ENCODE measurements at places on chromosomes 7 and 10. TPM values are rescaled to one million over a fixed set of nuclear protein-coding genes. Genes with fewer than 3 reads are reported as not detected.

The TMEM236 gene
- total RNA-seq: 0.08 TPM

The PKD1L1 gene
- total RNA-seq: 0.17 TPM

The COBL gene
- total RNA-seq: not detected

The SLC13A1 gene
- total RNA-seq: not detected

The DGKI gene
- total RNA-seq: not detected

The ITPRID1 gene
- not detected for total RNA-seq

GRCh38 chr7:93856323-93856722 lies 34.2 kb downstream of the TFPI2 start:
- H3K36me3 ChIP-seq: no peaks in the 10 kb centered on the region
- no peak overlapping the region for H3K27ac ChIP-seq
- no peak overlapping the region for H3K4me3 ChIP-seq
- DNase-seq: no peak
- H3K4me1 ChIP-seq: no peaks in the 10 kb centered on the region

- H3K36me3 ChIP-seq: peaks cover 43% of the 10 kb centered on the region
- no peaks in the 10 kb centered on the region for H3K27me3 ChIP-seq
- peak overlapping the region; percentile 95 for H3K4me3 ChIP-seq
- peaks cover 49% of the 10 kb centered on the region for H3K4me1 ChIP-seq
Observed at GRCh38 chr7:150451833-150452461, 1.5 kb downstream of the GIMAP8 start.

DNA sequence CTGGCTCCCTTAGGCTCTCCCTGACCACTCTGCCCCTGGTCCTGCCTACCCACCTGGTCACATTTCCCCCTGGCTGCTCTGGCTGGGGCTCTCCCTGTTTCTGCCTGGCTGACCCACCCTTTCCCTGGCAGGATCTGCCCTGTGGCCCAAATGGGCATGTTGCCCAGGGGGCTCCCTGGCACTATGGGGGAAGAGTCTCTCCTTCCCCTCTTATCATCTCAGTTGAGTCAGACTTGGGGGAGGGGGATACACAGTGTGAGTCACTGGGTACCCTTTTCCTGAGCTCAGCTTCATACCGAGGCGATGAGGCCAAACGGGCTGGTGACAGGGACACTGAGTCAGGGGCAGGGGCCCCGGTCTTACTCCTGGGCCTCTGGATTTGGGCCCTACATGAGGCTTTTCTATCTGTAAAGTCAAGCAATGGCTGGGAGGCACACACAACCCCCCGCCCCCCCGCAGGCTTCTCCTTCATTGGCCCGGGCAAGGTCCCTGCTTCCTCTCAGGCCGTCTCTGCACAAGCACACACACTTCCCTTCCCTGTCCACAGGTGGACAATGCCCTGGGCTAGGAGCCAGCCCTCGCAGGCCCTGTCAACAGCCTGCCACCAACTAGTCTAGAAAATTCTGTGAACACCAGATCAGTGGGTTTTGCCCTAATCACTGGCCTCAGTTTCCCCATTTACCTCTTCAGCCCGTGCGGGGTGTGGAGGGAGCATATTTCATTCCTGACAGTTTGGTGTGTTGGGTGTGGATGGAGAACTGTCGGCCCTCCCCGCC lies 627 bp upstream of the FLNC start:
- H3K4me1 ChIP-seq: peaks cover 6% of the 10 kb centered on the region
- no peak overlapping the region for H3K27ac ChIP-seq
- H3K4me3 ChIP-seq: peak overlapping the region; percentile 63

DNA sequence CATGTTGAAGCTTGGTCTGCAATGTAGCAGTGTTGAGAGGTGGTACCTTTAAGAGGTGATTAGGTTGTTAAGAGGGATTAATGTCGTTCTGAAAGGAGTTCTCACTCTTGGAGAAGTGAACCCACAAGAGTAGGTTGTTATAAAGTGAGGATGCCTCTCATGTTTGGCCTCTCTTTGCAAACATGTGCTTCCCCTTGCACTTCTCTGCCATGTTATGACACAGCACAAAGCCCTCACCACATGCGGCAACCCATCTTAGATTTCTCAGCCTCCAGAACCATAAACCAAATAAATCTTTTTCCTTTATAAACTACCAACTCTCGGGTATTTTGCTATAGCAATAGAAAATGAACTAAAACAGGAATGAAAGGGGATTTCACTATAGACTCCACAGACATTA lies 66.3 kb downstream of the KMT2C start:
- peaks cover 31% of the 10 kb centered on the region for H3K36me3 ChIP-seq
- no peak overlapping the region for H3K27ac ChIP-seq
- H3K4me3 ChIP-seq: no peak overlapping the region
- no peaks in the 10 kb centered on the region for H3K27me3 ChIP-seq
- DNase-seq: no peak

GRCh38 chr10:33952692-33953360 lies 618.4 kb upstream of the NRP1 start:
- DNase-seq: no peak
- H3K36me3 ChIP-seq: no peaks in the 10 kb centered on the region
- H3K27me3 ChIP-seq: peaks cover 2% of the 10 kb centered on the region
- no peak overlapping the region for H3K27ac ChIP-seq
- no peak overlapping the region for H3K4me3 ChIP-seq
- H3K4me1 ChIP-seq: no peaks in the 10 kb centered on the region

DNA sequence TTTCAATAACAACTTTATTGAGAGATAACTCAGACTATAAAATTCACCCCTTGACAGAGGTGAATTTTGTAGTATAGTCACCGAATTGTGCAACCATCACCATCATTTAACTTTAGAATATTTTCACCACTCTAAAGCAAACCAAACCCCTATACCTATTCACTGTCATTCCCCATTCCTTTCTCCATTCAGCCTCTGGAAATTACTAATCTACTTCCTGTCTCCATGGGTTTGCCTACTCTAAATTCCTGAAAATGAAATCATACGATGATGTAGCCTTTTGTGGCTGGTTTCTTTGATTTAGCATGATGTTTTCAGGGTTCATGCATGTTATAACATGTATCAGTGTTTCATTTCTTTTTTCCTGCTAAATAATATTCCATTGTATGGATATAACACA lies 15.6 kb upstream of the LMTK2 start:
- no peak overlapping the region for H3K27ac ChIP-seq
- no peak for DNase-seq
- H3K36me3 ChIP-seq: no peaks in the 10 kb centered on the region
- H3K27me3 ChIP-seq: peaks cover 15% of the 10 kb centered on the region
- H3K4me3 ChIP-seq: no peak overlapping the region

DNA sequence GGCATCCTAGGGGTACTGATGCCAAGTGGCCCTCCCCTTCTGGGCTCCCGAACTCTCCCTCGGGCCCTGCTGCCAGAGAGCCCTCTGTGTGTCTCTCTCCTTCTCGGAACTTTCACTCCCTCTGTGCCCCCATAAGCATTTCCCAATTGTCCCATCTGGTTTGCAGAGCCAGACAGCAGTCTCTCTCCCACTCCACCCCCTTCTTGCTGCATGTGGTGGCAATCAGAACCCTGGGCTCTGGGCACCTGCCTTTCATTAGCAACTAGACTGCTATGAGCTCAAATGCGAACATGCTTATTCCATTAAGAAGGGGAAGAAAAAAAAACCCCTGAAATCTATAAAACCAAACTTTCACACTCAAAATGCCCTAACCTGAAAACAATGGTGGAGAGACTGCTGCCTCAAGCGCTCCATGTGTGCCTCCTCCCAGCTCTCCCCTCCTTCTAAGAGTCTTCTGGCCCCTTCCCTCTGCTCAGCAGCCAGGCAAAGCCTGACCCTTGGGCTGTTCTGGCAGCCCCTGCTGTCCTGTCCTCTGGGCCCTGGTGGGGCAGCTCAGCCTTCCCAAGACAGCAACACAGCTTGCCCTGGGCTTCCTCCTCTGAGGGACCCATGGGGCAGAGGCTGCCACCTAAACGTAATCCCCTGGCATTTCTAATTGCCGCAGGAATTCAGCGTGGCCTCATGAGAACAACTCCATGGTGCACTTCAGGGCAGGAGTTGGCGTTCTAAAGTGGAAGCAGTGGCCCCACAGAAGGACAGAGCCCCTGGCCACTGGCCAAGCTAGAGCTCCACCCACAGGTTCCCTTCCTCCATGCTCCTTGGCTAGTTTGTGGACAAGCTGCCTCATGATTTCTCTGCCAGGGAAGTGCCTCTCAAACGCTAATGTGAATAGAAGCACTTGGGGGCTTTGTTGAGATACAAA lies 415.4 kb downstream of the PLXNA4 start:
- peaks cover 6% of the 10 kb centered on the region for H3K27me3 ChIP-seq
- no peaks in the 10 kb centered on the region for H3K4me1 ChIP-seq
- H3K36me3 ChIP-seq: peaks cover 2% of the 10 kb centered on the region
- no peak for DNase-seq

- DNase-seq: no peak
- H3K27me3 ChIP-seq: no peaks in the 10 kb centered on the region
- H3K4me1 ChIP-seq: no peaks in the 10 kb centered on the region
- no peak overlapping the region for H3K27ac ChIP-seq
- H3K4me3 ChIP-seq: no peak overlapping the region
- no peaks in the 10 kb centered on the region for H3K36me3 ChIP-seq
Observed at GRCh38 chr10:37789590-37789989, 67.8 kb downstream of the ZNF248 start.

- H3K4me3 ChIP-seq: no peak overlapping the region
- H3K27ac ChIP-seq: no peak overlapping the region
- H3K36me3 ChIP-seq: no peaks in the 10 kb centered on the region
Observed at GRCh38 chr10:23405540-23405939, 33.3 kb upstream of the OTUD1 start.

- H3K4me1 ChIP-seq: peaks cover 32% of the 10 kb centered on the region
- H3K27ac ChIP-seq: peak overlapping the region; percentile 82
- H3K27me3 ChIP-seq: peaks cover 16% of the 10 kb centered on the region
- H3K4me3 ChIP-seq: peak overlapping the region; percentile 96
- H3K36me3 ChIP-seq: peaks cover 8% of the 10 kb centered on the region
Observed at GRCh38 chr10:124743191-124744101, 732 bp downstream of the FAM53B start.

DNA sequence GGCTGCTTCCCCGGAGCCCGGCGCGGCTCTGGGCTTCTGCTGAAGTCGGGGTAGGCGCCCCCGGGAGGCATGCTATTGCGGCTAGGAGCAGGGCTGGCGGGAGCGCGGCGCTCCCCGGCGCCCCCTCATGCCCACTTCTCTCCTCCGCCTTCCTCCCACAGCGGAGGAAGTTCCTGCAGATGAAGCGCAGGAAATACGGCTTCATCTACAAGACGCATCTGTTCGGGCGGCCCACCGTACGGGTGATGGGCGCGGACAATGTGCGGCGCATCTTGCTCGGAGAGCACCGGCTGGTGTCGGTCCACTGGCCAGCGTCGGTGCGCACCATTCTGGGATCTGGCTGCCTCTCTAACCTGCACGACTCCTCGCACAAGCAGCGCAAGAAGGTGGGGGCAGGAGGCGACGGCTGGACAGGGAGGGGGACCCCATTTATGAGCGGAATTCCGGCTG lies 479 bp downstream of the CYP26A1 start:
- H3K4me1 ChIP-seq: peaks cover 25% of the 10 kb centered on the region
- peaks cover 77% of the 10 kb centered on the region for H3K27me3 ChIP-seq
- no peaks in the 10 kb centered on the region for H3K36me3 ChIP-seq
- H3K4me3 ChIP-seq: peak overlapping the region; percentile 84
- DNase-seq: no peak

- DNase-seq: peak; percentile 61
- H3K27me3 ChIP-seq: peaks cover 5% of the 10 kb centered on the region
- peaks cover 5% of the 10 kb centered on the region for H3K4me1 ChIP-seq
- H3K4me3 ChIP-seq: no peak overlapping the region
- peak overlapping the region; percentile 34 for H3K27ac ChIP-seq
Observed at GRCh38 chr7:104923010-104923421, 91.0 kb upstream of the KMT2E start.

GRCh38 chr10:7622969-7623368 lies 43.8 kb downstream of the ITIH5 start:
- DNase-seq: no peak
- H3K27me3 ChIP-seq: peaks cover 7% of the 10 kb centered on the region
- H3K4me3 ChIP-seq: no peak overlapping the region

- H3K36me3 ChIP-seq: peaks cover 10% of the 10 kb centered on the region
- no peaks in the 10 kb centered on the region for H3K27me3 ChIP-seq
- DNase-seq: no peak
- no peak overlapping the region for H3K27ac ChIP-seq
- H3K4me1 ChIP-seq: peaks cover 1% of the 10 kb centered on the region
- H3K4me3 ChIP-seq: no peak overlapping the region
Observed at GRCh38 chr10:92328993-92329392, 38.0 kb downstream of the MARCHF5 start.

DNA sequence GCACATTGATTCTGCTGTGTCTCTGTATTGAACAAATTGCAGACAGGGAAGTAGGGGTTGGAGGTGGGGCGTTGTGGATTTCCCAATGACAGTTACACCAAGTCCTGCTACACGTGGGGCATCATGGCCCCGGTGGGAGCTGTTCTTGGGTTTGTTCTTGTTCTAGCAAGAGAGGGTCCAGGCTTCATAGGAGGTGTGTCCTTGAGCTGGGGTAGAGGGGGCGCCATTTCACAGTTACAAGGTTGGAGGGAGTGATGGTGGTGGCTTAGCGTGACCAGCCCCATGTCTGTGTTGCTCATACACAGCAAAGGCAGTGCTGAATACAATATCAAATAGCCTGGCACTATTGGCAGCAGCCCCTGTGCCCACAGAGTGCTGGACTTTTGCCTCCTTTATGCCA lies 15.7 kb downstream of the SH2D4B start:
- peaks cover 15% of the 10 kb centered on the region for H3K27me3 ChIP-seq
- peaks cover 2% of the 10 kb centered on the region for H3K4me1 ChIP-seq
- H3K36me3 ChIP-seq: no peaks in the 10 kb centered on the region
- H3K4me3 ChIP-seq: no peak overlapping the region
- no peak overlapping the region for H3K27ac ChIP-seq

DNA sequence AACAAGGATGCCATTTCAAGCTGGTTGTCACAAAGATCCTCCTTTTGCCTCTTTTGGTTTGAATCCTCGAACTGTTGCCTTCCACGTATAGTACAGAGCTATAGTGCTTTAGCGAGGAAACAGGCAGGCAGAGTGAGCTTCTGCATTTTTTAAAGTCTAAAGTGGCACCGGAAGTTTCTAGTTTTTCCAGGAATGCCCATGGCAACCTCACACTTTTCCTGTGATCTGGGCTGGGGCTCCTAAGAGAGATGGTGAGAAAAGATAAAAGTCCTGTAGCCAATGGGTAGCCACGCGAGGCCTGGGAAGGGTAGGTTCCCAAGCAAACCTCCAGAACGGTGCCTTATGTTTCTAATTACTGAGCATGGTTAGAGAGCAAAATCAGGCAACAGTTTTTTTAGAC lies 76.7 kb downstream of the CALD1 start:
- peak overlapping the region; percentile 10 for H3K4me3 ChIP-seq
- peak overlapping the region; percentile 49 for H3K27ac ChIP-seq
- H3K4me1 ChIP-seq: peaks cover 22% of the 10 kb centered on the region
- no peak for DNase-seq

GRCh38 chr7:158470336-158470735 lies 117.3 kb downstream of the PTPRN2 start:
- DNase-seq: no peak
- H3K4me3 ChIP-seq: no peak overlapping the region
- no peaks in the 10 kb centered on the region for H3K36me3 ChIP-seq
